Stimulated activated CD4-positive, alpha-beta T cell treated with anti-CD3 and anti-CD28 coated beads, Interleukin-1b, Interleukin-23, amount 100 ng/mL, for 1 hour (primary cell): ENCODE measurements at places on chromosomes 13 and 19.

GRCh38 chr13:33207615-33207961 is 78.0 kb downstream of the STARD13 start:
- no peak for DNase-seq

DNA sequence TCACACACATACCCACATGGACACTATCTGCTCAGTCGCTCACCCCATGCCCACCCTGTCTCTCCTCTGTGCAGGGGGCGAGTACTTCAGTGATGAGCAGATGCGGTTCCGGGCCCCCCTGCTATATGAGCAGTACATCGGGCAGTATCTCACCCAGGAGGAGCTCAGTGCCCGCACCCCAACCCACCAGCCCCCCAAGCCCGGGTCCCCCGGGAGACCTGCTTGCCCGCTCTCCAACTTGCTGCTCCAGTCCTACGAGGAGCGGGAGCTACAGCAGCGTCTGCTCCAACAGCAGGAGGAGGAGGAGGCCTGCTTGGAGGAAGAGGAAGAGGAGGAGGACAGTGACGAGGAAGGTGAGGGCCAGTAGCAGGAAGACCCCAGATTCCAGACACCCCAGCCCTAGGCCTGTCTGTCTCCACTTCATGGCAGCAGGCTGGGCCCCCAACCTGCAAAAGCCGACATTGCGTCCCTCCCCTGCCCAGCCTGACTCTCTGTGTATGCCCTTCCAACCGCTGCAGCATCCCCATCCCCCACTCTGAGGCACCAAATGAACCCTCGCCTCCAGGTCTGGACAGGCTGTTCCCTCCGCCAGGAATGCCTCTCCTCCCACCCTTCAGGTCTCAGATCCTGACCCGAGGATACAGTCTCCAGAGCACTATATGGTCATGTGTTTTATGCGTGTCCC is 9.7 kb downstream of the CCDC97 start:
- DNase-seq = no peak

DNA sequence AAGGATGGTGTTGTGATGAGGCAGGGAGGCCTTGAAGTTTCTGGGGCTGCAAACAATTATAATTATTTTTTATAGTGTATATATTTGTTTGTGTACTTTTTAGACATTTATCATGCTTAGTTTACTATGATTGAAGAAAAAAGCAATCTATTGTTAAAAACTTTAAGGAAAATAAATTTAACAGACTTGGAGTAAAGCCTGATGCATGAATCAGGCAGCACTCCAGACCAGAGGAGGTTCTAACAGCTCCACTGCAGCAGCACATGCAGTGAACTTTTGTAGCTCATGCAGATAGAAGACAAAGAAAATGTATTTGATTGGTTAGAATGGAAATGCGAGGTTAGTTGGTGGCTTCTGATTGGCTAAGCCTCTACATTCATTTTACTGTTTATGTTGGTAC is 36.8 kb upstream of the PABPC3 start:
- DNase-seq = no peak

DNA sequence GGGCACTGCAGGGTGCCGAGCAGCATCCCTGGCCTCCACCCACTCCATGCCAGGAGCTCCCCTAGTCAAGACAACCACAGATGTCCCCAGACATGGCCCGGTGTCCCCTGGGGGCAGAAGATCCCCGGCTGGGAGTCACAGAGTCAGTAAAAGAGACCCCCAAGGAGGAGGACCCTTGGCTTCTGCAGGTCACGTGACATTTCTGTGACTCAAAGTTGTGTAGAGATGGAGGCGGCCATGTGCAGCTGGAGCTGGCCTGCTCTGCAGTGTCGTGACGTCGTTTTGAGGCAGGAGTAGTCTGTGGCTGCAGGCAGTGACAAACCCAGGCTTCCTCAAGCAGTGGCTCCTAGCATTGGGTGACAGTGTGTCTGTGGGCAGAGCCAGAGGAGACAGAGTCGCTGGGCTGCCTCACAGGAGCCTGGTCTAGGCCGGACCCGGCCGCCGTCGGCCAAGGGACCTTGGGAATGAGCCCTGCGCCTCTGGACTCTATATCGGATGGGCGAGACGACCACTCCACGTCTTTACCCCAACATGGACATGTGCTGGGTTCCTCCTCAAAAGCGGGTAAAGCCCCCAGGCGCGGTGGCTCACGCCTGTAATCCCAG is 7.7 kb upstream of the DIRAS1 start:
- DNase-seq = no peak

DNA sequence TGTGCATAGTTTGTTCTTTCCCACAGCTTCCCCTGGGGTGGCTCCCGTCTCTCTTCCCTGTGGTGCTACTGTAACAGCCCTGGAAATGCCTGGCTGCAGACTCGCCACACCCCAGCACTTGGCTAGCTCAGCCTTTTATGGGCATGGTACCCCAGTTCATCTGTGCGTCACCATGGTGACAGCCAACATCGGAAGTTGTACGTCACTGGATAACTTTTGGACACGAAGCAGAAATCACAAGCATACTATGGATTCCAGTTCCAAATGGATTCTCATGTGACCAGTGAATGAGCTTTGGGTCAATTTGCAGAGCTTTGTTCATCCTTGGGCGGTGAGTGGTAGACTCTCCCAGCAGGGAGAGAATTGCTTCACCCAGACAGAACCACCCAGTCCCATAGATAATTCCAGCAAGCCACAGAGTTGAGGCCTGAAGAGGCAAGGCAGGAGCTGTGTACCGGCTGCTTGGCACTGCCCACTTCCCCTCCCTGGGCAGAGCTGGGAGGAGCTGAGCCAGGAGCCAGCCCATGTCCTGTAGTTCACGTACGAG is 54.4 kb downstream of the COL4A2 start:
- no peak for DNase-seq

DNA sequence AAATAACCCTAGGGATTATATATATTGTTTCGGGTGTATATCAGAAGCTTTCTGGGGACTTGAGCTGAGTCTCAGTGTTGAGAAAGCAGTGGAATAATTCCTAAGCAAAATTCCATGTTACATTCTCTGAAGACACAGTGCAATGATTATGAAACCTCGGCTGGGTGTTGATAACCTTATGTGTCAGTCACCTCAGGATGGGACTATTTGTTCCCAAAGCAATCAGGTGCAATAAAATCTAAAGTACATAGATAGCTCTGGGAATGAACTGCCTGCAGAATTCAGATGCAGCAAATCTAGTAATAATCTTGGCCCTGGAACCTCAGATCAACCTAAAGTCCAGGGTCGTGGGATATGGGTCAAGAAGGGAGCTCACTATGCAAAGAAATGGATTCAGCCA is 53.0 kb downstream of the EDNRB start:
- no peak for DNase-seq
